ENCODE measurements at places on chromosomes 11 and 22.

DNA sequence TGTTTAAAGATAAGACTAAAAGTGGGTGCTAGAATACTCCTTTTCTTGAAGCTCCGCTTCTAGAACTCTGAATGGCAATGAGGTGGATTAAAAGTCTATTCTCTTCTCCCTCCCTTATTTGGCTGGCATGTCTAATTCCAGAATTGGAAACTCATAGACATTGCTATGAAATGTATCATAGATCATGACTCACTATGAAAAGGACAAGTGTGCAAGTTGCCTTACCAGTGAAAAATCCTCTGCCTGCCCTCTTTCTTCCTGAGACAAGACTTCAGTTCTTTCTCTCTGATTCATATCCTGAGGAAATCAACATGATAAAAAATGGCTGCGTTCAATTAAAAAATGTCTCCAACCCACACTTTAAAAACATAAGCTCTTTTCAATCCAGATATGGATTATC, 73.2 kb upstream of the BLID start:
- DNase-seq, result no peak

- no peak for DNase-seq
These were observed 253.3 kb downstream of the BRD1 start for GRCh38 chr22:49574205-49574880.

GRCh38 chr11:2531277-2531986, 86.6 kb downstream of the KCNQ1 start:
- no peak for DNase-seq

- DNase-seq, result peak; percentile 22
These were observed 39.4 kb downstream of the IRAG1 start for GRCh38 chr11:10653946-10654810.

GRCh38 chr11:114124601-114125144, 65.2 kb downstream of the ZBTB16 start:
- DNase-seq, result no peak
